Thyroid gland (tissue), 4 donors: ENCODE measurements at places on chromosomes 4 and X. TPM values are rescaled to one million over a fixed set of nuclear protein-coding genes. Genes with fewer than 3 reads are reported as not detected.
A peak's percentile ranks its signal among the peaks of the same experiment; 100 is the strongest.

DNA sequence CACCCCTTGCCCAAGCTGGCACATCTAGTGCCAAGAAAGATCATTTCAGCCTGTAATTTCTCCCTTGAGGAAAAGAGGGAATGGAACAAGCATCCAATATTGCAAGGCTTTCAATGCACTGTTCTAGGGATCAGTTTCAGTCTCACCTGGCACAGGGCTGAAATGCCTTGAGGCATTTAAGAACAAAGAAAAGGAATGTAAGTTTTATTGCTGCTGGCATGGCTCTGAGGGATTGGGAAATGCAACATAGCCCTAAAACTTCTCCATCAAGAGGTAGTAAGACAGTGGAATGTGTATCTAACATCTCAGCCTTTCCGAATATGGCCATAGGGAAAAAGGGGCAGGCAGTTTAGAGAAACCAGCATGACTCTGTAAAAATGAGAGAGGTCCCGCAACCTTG, 732.6 kb upstream of the LCORL start:
- no peaks in the 10 kb centered on the region for H3K27me3 ChIP-seq
- DNase-seq: no peak
- H3K4me3 ChIP-seq: no peak overlapping the region
- H3K36me3 ChIP-seq: no peaks in the 10 kb centered on the region

The SPOCK3 gene
- total RNA-seq: not detected

DNA sequence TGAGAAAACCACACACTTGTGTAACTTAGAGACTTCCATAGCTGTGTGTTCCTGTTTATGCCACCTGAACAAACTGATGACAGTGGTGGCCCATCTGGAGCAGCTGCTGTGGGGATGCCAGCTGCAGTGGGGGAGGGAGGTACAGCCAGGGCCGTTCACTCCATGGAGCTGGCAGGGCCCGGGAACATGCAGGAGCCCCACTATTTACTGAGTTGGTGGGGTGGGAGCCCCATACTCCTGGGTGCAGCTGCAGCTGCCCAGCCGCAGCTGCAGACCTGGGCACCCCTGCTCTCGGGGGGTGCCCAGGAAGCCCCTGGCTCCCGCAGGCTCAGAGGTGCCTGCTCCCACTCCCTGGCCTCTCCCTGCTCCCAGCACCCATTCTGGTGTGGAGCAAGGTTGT, 398.6 kb upstream of the RASGEF1B start:
- no peak overlapping the region for H3K4me3 ChIP-seq
- no peak for DNase-seq
- no peak overlapping the region for H3K27ac ChIP-seq
- H3K27me3 ChIP-seq: no peaks in the 10 kb centered on the region
- H3K36me3 ChIP-seq: no peaks in the 10 kb centered on the region

- no peaks in the 10 kb centered on the region for H3K36me3 ChIP-seq
- no peak for DNase-seq
Observed at GRCh38 chr4:25095837-25096236, 64.4 kb downstream of the SEPSECS start.

DNA sequence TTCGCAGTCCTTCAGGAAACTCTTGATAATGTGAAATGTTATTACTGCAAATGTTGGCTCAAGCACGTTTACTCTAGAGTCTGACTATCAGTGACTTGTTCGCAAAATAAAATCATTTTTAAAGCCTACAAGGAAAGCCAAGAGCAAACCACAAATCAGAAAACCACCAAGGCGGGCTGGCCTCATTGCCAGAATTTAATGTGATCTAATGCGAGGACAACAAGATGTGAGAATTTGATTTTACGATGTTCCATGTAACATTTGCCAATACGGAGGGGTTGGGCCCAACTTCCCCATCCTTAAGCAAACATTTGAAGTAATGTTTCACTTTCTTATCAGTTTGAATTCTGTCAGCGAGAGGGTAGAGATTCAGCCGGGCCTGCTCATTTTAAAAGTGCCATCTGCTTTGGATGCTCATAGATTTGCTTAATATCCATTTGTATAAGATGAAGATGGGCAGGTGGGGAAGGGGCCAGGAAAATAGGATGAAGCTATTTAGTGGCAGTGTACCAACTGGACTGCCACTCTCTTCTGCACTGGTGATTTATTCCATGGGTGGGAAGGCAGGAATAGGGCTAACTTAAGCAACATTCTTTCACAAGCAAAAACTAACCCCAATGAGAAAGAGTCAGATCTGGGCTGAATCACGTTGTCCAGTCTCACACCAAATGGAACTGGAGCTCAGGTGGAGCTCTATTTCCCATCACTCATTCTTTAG, 225.3 kb downstream of the ANAPC10 start:
- DNase-seq: peak; percentile 8
- H3K27ac ChIP-seq: peak overlapping the region; percentile 20
- H3K4me1 ChIP-seq: peaks cover 13% of the 10 kb centered on the region
- no peak overlapping the region for H3K4me3 ChIP-seq
- no peaks in the 10 kb centered on the region for H3K27me3 ChIP-seq

- no peak overlapping the region for H3K4me3 ChIP-seq
- no peaks in the 10 kb centered on the region for H3K4me1 ChIP-seq
Observed at GRCh38 chr4:64774626-64775025, 365.4 kb upstream of the TECRL start.

DNA sequence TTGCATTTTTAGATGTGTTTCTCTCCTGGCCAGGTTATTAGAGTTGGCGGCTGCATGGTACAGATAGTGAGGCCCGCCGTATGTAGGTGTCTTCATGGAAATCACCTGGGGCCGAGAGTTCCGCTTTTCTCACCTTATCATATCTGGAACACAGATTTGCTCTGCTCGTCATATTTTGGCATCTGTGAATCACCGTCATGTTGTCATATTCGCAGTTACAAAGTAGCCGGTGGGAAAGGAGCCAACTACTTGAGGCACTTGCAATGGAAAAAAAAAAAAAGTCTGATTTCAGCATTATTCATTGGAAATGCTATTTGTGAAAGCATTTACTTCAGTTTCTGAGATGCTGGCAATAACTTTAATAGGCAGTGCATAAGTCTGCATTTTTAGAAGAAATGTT, 1715.2 kb upstream of the TENM3 start:
- no peak overlapping the region for H3K4me3 ChIP-seq
- no peaks in the 10 kb centered on the region for H3K36me3 ChIP-seq
- no peaks in the 10 kb centered on the region for H3K27me3 ChIP-seq
- H3K27ac ChIP-seq: no peak overlapping the region
- H3K4me1 ChIP-seq: no peaks in the 10 kb centered on the region

DNA sequence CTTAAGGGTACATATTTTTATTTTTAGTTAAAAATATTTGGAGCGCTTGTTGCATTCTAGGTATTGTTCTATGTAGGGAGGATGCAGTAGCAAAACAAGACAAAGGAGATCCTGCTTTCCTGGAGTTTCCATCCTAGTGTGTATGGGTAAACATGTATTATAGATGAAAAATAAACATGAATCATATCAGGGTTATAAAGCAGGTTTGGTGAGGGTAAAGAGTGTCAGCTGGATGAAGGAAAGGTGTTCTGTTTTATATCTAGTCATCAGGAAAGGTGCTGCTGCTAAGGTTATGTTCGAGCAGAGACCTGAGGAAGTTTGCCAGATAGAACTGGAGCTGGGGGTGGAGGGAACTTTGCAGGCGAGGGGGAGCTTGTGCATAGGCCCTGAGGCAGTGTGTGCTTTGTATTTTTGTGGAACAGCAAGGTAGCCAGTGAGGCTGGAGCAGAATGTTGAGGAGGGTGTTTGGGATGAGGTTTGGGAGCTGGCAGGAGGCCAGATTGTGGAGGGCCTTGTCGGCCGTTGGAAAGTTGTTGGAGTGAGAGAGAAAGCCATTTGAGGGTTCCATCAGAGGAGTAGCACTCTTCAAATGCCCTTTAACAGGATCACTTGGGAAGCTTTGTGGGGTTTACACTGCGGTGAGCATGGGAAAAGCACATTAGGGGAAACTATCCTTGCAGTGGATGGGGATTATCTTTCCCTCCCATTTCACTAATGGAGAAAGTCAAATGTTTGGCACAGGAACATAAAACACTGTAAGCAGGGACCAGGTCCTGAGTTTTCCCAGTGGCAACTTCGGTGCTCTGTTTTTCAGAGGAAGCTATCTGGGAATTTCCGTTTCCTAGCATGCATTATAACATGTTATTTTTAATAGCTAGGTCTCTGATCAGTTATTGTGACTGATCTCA, 35.9 kb downstream of the AFF1 start:
- no peak overlapping the region for H3K4me3 ChIP-seq
- H3K27ac ChIP-seq: peak overlapping the region; percentile 39
- peak; percentile 53 for DNase-seq
- peaks cover 36% of the 10 kb centered on the region for H3K4me1 ChIP-seq
- no peaks in the 10 kb centered on the region for H3K27me3 ChIP-seq

- H3K4me3 ChIP-seq: no peak overlapping the region
- H3K27ac ChIP-seq: no peak overlapping the region
- no peak for DNase-seq
- H3K27me3 ChIP-seq: no peaks in the 10 kb centered on the region
Observed at GRCh38 chr4:5199912-5200311, 148.6 kb downstream of the STK32B start.

DNA sequence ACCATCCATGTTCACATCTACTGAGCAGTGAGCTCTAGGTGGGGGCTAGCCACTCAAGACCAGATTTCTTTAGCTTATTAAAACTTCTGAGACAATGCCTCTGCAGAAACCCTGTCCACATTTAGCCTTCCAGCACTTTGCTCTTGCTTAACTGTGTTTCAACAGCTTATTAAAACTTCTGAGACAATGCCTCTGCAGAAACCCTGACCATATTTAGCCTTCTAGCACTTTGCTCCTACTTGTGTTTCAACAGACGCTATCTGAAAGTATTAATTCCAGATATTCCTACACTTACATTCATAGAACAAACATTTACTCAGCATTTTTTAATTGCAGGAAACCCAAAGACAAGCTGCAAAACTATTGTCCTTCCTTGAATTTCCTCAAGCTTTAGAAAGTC, 91.9 kb downstream of the SEL1L3 start:
- no peaks in the 10 kb centered on the region for H3K4me1 ChIP-seq
- no peaks in the 10 kb centered on the region for H3K36me3 ChIP-seq
- no peak for DNase-seq
- H3K27ac ChIP-seq: no peak overlapping the region

- H3K27ac ChIP-seq: no peak overlapping the region
- no peaks in the 10 kb centered on the region for H3K36me3 ChIP-seq
- H3K27me3 ChIP-seq: no peaks in the 10 kb centered on the region
- no peak for DNase-seq
- no peaks in the 10 kb centered on the region for H3K4me1 ChIP-seq
Observed at GRCh38 chr4:25578432-25578831, 77.2 kb upstream of the SLC34A2 start.

The CHRDL1 gene
- total RNA-seq: 140 TPM

- no peak for DNase-seq
- H3K4me3 ChIP-seq: no peak overlapping the region
- no peaks in the 10 kb centered on the region for H3K36me3 ChIP-seq
Observed at GRCh38 chrX:10414156-10414824, 206.1 kb downstream of the MID1 start.

DNA sequence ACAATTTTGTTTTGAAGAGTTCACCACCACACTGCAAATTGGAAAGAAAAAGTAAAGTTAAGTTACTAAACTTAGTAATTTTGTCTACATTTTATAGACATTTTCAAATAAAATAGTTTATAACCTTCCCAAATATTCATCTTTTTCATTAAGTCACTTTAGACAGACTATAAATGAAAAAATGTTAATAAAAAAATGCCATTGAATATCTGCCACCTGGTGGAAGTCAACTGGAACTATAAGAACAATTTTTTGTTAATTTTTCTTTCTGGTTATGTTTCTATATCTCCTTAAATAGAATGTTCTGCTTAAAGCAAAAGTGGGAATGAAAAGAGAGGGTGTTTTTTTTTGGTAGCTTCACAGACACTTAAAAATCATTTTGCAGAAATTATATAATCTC, 534.4 kb upstream of the PCDH10 start:
- no peaks in the 10 kb centered on the region for H3K4me1 ChIP-seq
- H3K27me3 ChIP-seq: no peaks in the 10 kb centered on the region
- no peak overlapping the region for H3K27ac ChIP-seq
- no peak overlapping the region for H3K4me3 ChIP-seq
- H3K36me3 ChIP-seq: no peaks in the 10 kb centered on the region

The MAGEB1 gene
- not detected for total RNA-seq

- no peaks in the 10 kb centered on the region for H3K27me3 ChIP-seq
- DNase-seq: peak; percentile 65
- H3K4me1 ChIP-seq: no peaks in the 10 kb centered on the region
- H3K4me3 ChIP-seq: no peak overlapping the region
- H3K27ac ChIP-seq: no peak overlapping the region
Observed at GRCh38 chrX:35890699-35891098, 28.8 kb upstream of the CFAP47 start.

The CT55 gene
- total RNA-seq: not detected

The CDKL5 gene
- total RNA-seq: 14.8 TPM

The CAPN6 gene
- not detected for total RNA-seq

DNA sequence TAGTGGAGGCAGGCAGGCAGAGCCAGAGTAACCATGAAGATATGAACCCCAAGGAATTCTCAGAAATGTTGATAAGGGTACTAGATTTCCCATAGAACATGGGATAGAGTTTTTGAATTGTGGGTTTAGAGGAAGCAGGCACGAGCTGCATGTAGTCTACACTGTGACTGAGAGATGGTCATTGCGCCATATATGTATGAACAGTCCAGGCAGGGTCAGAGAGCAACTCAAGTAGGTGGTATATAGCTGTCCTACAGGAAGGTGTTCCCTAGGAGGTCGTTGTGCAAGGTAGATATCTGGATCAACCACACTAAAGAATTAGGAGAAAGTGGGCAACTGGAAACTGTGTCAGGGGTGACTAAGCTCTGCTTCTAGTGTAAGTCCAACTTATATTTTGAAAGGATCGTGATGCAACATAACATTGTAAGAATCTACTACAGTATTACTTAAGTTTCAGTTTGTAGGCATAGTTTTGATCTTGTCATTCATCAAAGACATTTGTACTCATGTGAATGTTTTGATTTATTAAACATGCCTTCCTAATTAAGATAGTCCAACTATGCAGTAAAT, 94.6 kb downstream of the HPGD start:
- no peak for DNase-seq
- no peaks in the 10 kb centered on the region for H3K36me3 ChIP-seq
- no peaks in the 10 kb centered on the region for H3K27me3 ChIP-seq
- no peaks in the 10 kb centered on the region for H3K4me1 ChIP-seq
- no peak overlapping the region for H3K4me3 ChIP-seq

- DNase-seq: no peak
- H3K4me1 ChIP-seq: no peaks in the 10 kb centered on the region
- H3K4me3 ChIP-seq: no peak overlapping the region
- H3K36me3 ChIP-seq: no peaks in the 10 kb centered on the region
Observed at GRCh38 chrX:371907-372306, 14.8 kb downstream of the PPP2R3B start.

DNA sequence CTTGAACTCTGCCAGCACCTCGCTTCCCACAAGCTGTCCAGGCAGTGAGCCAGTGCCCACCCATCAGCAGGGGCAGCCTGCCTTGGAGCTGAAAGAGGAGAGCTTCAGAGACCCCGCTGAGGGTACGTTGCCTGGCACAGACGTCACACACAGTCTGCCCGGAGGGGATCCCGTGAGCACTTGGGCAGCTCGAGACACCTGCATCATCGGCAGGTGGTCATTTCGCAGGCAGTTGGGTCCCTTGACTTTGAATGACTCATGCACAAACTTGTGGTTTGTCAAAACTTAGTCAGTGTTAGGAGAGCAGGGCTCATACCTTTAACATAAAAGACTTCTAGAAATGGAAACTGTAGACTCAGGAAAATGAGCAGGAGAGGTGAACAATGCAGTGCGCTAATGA, 9.9 kb downstream of the TACC3 start:
- no peak for DNase-seq
- H3K27ac ChIP-seq: no peak overlapping the region
- no peaks in the 10 kb centered on the region for H3K4me1 ChIP-seq
- H3K4me3 ChIP-seq: no peak overlapping the region
